ENCODE measurements at places on chromosomes 4 and X.

GRCh38 chr4:25399510-25399909 is 22.4 kb downstream of the ANAPC4 start:
- no peak for DNase-seq

- no peak for DNase-seq
Observed at GRCh38 chr4:126086041-126086440, 771.3 kb downstream of the FAT4 start.

DNA sequence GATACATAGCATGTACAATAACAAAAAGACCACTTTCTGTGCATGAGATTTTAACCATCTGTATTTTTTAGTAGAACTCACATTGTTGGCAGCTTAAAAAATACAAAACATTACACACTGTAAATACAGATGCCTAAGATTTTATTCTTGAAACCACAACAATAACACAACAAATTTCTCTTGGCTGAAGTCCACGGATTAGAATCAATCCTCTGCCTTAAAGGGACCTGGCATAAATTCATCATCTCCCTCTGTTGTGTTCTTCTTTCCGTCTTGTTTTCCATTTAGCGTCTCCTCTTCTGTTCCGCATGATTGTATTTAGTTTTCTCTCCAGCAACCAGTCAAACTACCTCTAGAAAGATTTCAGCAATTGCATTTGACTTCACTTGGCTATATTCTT is 231.0 kb downstream of the SPOCK3 start:
- DNase-seq = no peak

GRCh38 chr4:87216469-87216868 is 3.9 kb downstream of the KLHL8 start:
- DNase-seq = no peak

DNA sequence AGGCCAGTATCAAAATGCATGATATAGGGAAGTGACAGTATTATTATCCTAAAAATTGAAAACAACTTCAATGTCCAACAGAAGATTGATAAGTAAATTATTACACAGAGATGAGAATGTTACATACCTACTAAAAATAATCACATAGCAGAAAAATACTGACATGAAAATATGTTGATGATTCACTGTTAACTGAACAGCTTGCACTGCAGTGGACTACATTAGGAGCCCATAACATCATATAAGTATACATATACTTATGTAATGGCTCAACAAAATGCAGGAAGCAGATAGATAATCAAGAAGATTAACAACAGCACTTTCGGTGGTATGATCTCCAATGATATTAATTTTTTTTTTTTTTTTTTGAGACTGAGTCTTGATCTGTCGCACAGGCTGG is 7.1 kb downstream of the CLOCK start:
- DNase-seq = no peak

GRCh38 chr4:98976716-98977115 is 18.8 kb upstream of the METAP1 start:
- DNase-seq = no peak

Data from stimulated activated CD4-positive, alpha-beta T cell treated with anti-CD3 and anti-CD28 coated beads, Interleukin-1b, Interleukin-23, amount 100 ng/mL, for 1 hour (primary cell).